Fibroblast of lung (primary cell): ENCODE measurements at places on chromosomes 12 and 14.

DNA sequence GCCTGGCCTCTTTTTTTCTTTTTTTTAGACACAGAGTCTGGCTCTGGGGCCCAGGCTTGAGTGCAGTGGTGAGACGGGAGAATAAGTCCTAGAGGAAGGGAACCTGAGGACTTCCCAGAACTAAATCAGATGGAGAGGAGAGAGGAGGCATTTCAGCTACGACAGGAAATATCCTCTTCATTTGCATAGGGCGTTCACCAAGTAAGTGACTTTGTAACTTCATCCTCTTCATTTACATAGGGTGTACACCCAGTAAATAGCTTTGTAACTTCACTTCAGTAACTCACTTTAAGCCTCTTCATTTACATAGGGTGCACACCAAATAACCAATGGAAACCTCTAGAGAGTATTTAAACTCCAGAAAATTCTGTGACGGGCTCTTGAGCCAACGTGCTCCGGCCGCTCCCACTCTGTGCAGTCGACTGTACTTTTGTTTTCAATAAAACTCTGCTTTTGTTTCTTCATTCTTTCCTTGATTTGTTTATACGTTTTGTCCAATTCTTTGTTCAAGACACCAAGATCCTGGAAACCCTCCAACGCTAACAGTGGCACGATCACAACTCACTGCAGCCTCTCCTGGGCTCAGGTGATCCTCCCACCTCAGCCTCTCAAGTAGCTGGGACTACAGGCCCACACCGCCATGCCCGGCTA lies 21.4 kb upstream of the ANKRD9 start:
- DNase-seq = no peak

DNA sequence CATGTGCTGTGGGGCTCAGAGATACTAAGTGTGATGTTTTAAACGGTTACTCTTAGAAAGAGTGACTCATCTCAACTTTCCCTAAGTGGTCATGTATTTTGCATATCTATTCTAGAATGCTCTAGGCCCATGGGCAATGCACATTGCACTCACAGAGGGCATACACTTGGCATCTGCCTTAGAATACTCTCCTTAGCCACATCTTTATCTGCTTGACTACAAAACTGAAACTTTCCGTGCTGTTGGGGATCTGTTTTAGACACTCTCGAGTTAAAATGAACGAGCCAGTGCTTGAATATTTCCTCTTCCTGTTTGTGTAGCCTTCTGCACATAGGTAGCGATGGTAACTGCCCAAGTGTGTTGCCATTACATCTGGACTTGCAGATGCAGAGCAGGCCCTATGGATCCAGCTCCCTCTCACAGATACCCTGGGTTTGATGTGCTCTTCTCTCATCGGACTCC lies 180.5 kb downstream of the CAND1 start:
- no peak for DNase-seq

- DNase-seq = peak; percentile 64
These were observed 58.0 kb upstream of the LRFN5 start for GRCh38 chr14:41548666-41549065.

DNA sequence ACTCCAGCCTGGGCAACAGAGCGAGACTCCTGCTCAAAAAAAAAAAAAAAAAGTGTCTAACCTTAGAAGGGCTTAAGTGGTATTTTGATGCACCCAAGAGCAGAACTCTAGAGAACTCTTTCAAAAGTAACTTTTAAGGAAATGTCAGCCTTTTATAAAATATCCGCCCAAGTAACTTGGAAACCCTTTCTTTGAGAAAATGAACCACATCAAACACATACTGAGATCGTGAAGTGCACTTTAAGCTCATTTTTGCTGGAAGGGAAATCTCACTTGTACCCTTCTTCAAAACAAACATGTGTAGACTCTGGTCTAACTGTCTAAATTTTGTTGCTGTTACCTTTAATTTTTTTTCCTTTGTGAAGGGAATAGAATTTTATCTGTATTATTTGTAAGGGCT lies 5.5 kb downstream of the C12orf56 start:
- no peak for DNase-seq

DNA sequence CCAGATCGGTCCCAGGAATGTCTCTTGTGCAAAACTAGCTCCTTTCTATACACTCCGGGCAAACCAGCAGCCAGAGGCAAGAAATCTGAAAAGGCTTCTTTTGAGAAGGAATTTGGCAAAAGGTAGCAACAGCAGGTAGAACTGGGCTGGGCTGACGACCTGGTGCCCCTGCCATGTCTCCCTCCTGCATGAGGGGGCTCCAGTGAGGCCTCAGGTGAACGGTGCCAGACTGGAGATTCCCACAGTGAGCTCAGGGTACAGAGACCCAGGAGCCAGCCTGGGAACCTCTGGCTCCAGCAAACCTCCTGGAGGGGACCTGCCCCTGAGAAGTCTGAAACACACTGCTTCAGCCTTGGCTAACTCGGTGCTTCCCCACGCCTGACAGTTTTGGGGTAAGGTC lies 10.8 kb downstream of the ITPK1 start:
- DNase-seq = no peak

DNA sequence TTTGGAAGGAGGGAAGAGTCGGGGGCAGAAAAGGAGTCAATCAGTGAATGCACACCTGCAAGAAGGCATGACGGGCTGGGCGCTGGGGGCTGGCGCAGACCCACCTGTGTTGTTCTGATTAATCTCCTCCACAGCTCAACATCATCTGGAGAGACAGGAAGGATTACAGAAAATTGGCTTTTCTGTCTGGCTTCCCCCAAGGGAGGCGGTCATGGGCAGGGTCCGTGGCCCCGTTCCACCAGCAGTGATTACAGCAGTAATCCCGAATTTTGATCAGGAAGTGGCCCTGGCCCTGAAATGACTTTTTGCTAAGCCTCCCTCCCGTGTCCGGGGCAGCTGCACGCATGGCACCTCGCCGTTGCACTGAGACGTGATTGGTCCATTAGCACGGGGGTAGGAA lies 24.4 kb upstream of the GALNT9 start:
- DNase-seq = no peak

- peak; percentile 73 for DNase-seq
These were observed 71.4 kb downstream of the MNAT1 start for GRCh38 chr14:60805841-60806430.

- peak; percentile 98 for DNase-seq
These were observed 129.1 kb upstream of the TMCC3 start for GRCh38 chr12:94779485-94779884.

DNA sequence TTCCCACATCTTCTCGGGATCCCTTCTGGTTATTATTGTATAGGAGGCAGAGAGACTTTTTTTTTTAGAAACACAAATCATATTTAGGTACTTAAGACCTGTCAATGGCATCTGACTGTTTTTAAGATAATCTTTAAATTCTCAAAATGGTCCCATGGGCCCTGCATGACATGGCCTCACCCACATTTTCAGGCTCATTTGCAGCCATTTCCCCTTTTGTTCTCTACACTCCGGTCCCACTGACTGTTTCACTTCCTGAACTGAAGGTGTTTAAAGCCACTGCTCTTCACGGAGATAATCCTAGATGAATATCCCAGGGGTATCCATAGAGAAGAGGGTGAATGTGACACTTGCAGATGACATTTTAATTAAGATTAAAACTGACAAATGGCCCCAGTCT lies 12.3 kb upstream of the C12orf71 start:
- DNase-seq = no peak

- no peak for DNase-seq
These were observed 479.7 kb upstream of the MGAT4C start for GRCh38 chr12:86735851-86736250.

- DNase-seq = no peak
These were observed 48.6 kb upstream of the TMPO start for GRCh38 chr12:98466640-98467400.

DNA sequence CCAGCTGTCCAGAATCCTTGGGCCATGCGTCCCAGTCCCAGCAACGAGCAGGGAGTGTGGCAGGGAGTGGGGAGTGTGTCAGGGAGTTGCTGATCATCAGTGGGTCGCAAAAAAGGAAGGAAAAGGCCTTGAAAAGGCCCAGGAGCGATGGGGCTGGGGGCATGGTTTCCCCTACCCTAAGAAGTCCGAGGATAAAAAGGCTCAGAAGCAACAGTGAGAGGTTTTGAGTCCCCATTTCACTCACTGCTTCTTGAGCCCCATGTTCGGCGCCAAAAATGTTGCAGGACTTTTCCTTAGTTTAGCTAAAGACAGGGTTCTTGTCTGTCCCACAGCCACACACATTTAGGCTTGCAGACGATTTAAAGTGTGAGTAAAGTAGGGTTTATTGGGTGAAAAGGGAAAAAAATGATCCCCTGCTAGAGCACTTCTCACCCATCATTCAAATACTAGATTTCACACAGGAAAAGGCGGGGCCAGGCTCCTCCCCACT lies 189.5 kb downstream of the KCNC2 start:
- no peak for DNase-seq

DNA sequence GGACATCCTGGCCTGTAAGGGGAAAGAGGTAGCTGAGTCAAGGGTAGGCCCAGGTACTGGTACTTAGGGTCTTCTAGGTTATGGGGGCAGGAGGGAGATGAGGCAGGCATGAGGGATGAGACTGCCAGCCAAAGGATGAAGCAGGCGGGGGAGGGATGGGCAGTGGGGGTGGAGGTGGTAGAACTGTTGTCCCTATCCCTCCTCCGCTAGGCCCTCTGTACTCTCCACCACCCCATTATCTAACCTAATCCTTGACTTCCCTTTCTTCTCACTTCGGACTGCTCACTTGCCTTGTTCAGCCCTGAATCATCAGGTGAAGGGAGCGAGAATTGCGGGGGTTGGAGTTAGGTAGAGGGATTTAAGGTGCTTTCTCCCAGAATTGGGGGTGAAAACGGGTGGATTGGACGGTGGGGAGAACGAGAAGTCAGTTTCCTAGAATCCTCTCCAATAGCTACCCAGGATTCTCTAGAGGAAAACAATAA lies 562 bp downstream of the PAN2 start:
- no peak for DNase-seq

GRCh38 chr12:131094831-131095805 lies 141.4 kb downstream of the ADGRD1 start:
- no peak for DNase-seq

- DNase-seq = no peak
These were observed 34.6 kb downstream of the BEGAIN start for GRCh38 chr14:100552524-100553125.

DNA sequence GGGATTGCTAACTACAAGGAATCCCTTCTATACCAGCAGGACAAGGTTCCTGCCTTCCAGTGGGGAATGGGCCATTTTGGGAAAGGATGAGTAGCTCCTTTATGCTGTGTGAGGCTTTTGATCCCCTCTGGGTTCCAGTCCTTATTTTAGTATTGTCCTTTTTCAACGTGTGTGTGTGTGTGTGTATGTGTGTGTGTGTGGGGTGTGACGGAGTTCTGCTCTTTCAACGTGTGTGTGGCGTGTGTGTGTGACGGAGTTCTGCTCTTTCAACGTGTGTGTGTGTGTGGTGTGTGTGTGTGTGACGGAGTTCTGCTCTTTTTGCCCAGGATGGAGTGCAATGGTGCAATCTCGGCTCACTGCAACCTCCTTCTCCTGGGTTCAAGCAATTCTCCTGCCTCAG lies 27.4 kb downstream of the RAB35 start:
- DNase-seq = no peak

DNA sequence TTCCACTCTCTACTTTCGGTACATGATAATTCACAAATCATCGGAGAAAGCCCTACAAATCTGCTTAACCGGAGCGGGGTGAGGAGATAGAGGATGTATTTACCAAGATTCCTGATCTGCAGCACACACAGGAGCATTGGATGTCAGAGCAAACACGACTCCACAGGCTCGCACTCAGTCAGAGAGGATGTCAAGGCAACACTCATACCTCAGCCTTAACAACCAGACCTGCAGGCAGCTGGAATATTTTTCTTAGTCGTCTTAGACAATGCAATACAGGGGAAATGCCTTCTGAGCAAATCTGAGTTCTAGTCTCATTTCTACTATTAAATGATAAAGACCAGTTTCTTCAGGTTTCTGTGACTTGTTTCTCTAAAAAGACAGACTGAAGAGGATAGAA lies 159.3 kb upstream of the CPNE8 start:
- no peak for DNase-seq

DNA sequence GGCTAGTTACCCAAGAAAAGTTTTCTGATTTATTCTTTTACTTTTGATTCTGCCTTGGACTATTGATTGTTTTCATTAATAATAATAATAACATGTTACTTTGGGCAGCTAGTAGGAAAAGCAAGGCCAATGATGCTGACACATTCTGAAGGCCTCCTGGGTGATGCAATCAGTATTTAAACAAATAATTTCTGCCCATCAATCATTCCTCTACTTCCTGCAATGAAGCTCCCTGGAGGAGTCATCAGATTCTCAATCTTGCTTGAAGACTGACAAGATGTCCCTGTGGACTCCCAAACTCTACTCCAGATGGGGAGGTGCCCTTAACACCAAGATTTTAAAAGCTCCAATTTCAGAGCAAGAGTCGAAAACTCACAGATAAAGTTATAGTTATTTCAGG lies at the start of gene SPX:
Gene SPX, plus strand, starts transcription at position 244 of the 400 bp plus-strand sequence. CDS start 177 bp downstream, outside the sequence.
- no peak for DNase-seq

DNA sequence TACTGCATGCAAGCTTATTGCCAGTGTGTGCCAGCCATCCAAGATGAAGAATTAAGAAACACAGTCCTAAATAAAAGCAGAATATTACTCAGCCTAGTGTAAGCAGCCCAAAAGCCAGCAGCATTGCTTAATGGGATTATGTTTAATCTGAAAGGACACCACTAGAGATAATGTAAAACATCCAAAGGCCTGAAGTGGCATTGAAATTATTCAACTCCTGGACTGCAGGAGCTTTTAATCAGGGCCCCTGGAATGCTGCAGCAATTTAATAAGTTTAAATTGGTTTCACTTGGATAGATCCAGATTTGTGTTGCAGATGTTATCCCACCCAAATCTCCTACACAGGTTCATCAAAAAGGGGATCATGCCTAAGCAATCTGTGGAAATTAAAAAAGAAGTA lies 193.0 kb downstream of the C12orf50 start:
- no peak for DNase-seq

GRCh38 chr12:2152134-2152533 lies 99.3 kb downstream of the CACNA1C start:
- DNase-seq = no peak

GRCh38 chr12:113030875-113031525 lies 25.5 kb upstream of the DTX1 start:
- DNase-seq = peak; percentile 58

DNA sequence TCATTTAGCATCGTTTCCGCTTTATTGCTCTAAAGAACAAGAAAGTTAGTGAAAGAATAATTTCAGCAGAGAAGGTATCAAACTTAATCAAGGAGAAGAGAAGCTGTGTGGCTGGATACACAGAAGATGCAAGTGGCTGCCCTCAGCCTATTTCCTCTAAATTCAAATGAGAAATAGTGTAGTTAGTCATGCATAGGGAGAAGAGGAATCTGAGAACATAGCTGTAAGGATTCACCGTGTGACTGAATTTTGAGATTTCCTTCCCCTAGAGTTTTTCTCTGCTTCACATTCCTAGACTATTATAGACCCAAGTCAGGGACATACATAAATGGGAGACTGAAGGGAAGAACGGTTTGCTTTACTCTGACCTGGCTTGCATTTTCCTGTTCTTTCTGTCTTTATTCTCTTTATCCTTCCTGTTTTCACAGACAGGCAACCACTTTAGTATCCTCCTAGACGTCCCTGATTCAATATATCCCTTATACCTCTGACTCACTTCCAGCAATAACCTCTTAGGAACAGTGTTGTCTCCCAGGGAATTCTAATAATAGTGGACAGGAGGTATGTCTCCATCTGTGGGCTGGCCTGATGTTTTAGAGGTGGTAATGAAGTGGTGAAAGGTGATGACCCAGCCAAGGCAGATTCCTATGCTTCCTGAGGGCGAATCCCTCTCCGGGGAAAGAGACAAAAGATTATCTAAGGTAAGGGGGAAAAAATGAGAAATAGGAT lies 7.0 kb downstream of the RNASE10 start:
- DNase-seq = no peak
